Caudate nucleus (tissue), 63 donors: ENCODE measurements at places on chromosomes 1 and 21.
A peak's percentile ranks its signal among the peaks of the same experiment; 100 is the strongest.

- DNase-seq, result no peak
These were observed 36.5 kb downstream of the PUM1 start for GRCh38 chr1:31029026-31029425.

- DNase-seq, result no peak
These were observed 318.9 kb downstream of the SEC16B start for GRCh38 chr1:177650947-177651346.

- no peak for DNase-seq
These were observed 26.4 kb upstream of the EYA3 start for GRCh38 chr1:28114844-28115243.

DNA sequence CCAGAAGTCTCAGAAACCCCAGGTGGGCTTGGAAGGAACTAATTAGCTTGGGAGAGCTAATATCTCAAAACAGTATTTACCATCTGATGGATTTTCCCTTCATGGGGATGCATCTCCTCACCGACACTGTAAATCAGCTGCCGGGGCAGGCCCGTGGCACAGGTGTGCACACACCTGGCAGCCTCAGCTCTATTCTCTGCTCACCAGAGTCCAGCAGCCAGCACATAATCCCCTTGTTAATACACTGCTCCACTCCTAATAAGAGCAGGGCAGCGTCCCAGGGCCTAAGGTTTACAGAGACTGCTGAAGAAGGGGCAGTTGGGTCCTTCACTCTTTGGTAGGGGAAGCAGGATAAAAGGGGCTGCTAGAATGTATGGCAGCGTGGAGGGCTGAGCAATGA lies 200.0 kb downstream of the TOMM20 start:
- DNase-seq, result no peak

DNA sequence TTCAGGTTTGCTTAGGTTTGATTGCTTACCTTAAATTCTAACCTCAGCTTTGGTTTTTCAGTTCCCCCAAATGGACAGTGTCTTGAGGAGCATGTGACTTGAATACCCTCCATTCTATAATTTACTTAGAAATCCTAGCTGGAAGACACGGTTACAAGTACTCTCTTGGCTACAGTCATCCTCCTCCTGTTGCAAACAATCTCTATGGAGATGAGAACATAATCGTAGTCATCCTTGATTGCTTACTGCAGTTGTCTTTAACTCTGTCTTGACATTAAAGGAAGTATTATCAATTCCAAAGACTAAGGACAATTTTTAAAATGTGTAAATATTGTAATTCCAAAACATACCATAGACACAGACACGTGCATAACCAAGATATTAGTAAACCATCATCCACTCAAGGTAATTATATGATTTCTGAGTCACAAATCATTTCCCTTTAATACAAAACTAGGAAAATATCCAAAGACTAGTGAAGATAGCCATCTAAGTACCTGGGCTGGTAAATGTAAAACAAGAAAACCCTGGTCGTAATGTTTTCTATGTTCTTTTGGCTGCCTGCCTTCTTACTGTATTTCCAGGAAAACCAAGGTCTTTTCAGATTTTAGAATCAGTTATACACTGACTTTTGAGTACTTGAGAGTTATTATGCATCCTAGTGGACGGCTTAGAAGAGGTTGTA lies 149.9 kb downstream of the CHRM3 start:
- DNase-seq, result no peak

DNA sequence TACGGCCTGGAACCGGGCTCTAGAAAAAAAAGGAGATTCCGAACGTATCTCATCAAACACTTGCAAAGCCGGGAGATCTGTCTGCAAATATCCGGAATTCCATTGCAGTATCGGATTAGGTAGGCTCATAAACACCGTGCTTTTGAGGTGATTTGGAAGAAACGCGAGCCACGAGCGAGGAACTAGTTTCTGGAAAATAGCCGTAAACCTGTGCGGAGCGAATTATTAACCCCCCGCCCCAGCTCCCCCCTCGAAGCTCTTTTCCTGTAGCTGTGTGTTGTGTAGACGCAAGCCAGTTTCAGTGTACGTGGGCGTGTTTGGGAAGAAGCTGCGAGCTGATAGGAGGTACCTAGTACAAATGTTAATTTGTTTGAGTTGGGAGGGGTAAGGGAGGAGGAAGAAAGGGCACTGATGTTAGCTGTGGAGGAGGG lies 1.1 kb downstream of the RALGPS2 start:
- DNase-seq, result peak; percentile 6

DNA sequence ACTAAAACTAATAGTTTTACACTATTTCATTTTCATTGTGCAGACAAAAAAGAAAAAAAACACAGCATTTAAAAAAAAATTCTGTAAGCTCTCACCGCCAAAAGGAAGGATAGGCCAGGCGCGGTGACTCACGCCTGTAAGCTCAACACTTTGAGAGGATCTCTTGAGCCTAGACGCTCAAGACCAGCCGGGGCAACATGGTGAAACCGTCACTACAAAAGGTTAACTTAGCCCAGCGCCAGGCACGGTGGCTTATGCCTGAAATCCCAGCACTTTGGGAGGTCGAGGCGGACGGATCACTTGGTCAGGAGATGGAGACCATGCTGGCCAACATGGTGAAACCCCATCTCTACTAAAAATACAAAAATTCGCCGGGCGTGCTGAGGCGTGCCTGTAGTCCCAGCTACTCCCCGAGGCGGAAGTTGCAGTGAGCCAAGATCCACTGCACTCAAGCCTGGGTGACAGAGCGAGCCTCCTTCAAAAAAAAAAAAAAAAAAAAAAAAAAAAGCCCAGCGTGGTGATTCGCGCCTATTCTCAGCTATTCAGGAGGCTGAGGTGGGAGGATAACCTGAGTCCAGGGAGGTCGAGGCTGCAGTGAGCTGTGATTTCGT lies 14.3 kb upstream of the SPEN start:
- no peak for DNase-seq

GRCh38 chr21:42681296-42682206 lies 28.1 kb downstream of the PDE9A start:
- DNase-seq, result no peak

DNA sequence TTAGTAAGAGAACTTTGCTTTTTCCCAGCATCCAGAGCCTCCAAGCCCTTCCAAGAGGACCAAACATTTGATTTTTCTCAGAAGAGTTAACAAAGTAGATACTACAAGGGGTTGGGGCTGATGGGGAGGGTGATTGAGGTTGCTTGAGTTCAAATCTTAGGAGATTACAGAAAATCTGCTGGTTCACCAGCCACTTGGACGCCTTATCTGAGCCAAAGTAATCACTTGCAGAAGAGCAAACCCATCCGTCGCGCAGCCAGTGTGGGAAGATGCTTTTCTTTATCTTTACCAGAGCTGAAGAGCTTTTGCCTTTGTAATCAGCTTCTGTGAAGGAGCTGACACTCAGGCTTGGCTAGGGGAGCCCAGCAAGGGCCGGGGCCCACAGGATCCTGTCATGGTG lies 91.9 kb upstream of the CTTNBP2NL start:
- DNase-seq, result no peak

- DNase-seq, result no peak
These were observed 98.6 kb upstream of the PPP2R5A start for GRCh38 chr1:212186427-212187207.

- DNase-seq, result no peak
These were observed 68.0 kb upstream of the ACOT11 start for GRCh38 chr1:54479841-54480524.

DNA sequence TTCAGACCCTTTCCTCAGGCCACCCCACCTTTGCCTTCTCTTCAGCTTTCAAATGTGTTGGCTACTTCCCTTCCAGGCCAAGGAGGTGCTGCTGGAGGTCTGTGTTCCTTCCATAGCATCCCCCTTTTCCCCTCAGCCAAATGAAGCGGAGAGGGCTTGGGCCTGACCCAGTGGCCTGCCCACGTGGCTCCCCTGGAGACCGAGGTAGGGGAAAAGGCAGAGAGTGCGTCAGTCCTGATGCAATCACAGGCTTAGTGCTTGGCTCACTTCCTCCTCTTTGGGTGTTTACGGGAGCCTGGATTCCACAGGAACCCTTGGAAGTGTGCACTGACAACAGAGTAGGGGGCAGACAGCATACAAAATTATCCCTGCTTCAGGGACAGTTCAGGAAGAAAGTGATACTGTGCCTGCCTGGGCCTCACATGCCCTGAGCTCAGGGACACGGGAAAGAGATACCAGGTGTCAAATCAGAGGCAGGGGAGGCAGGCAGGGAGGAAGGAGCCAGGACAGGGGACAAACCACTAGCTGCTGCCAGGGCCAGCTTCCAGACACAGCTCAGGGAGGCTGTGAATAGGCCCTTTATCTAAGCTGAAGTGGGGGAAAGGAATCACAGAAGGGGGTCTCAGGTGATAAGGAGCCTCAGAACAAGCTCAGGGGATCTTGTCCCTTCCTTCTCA lies 16.6 kb upstream of the PTP4A2 start:
- no peak for DNase-seq

- DNase-seq, result no peak
These were observed 235.1 kb upstream of the RUNX1 start for GRCh38 chr21:35284199-35284598.

DNA sequence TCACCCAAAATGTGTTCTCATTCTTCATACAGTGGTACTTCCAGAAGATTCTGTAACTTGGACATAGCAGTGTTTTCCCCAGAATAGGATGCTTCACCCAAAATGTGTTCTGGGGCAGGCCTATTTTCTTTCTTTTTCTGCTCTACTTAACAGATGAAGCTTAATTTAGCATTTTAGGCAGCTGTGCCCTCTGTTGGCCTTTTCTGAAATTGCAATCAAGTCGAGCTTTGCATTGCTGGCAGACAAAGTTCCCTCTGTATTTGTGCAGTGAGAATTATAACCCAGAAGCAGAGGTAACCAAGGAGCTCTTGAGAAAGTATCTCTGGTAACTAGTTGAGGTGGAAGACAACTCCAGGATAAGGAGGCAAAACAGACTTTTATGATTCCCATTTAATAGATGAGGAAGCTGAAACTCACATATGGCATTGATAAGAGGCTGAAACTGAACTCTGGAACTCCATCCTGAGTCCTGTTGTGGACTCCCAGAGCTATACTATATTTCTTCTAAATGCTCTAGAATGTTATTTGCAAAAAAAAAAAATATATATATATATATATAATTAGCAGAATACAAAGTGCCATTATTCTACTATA lies 50.3 kb upstream of the L1TD1 start:
- DNase-seq, result peak; percentile 1

DNA sequence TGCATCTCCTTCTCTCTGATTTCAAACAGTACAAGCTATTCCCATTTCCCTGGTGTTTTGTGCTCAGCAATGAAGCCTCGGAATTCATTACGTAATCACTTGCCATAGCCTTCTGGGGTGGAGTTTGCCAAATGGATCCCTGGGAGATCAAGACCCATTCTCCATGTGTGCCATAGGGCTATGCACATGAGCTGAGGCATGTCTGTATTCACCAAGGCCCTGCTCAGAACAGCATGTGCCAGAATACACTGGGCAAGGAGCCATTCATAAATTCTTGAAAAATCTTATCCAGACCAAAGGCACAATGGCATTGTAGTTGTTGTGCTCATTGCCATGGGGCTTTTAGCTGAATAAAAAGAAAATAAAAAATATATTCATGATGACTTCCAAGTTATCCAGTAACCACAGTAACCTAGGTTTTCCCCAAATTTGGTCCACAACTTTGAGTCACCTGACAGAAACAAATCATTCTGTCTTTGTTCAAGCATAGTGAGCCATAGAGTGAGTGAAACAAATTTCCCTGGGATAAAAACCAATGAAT lies 53.0 kb downstream of the CRB1 start:
- DNase-seq, result no peak

GRCh38 chr1:34781844-34782391 lies 904 bp downstream of the GJB3 start:
- DNase-seq, result no peak

DNA sequence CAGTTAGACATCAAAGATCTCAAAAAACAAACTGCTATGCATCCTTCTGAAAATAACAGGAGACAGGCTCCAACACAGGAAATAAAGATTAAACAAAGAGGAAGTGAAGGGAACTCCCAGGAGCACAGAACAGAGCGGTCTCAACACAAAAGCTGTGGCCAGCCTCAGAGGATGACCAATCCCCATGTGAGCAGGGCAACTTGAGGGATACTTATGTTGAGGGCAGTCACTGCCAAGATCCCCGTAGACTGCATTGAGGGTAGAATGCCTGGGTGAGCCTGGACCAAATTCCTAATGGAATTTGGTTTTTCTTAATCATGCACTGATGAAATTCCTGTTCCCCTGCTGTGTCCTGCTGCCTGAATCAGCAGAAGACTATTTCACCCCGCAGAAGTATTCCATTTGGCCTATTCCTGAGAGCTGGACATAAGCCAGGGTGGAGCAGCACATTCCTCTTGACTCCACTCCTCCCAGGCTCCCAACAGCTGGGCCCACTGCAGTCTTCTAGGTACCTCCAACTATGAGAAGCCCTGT lies 49.0 kb downstream of the JAK1 start:
- DNase-seq, result no peak

- no peak for DNase-seq
These were observed 256.5 kb downstream of the FGGY start for GRCh38 chr1:59553371-59553770.

GRCh38 chr1:198530953-198531352 lies 9.5 kb downstream of the ATP6V1G3 start:
- DNase-seq, result no peak
